ENCODE measurements at places on chromosomes 2 and 18.

- DNase-seq: no peak
Measured at GRCh38 chr18:58207520-58208152, 163.6 kb downstream of the NEDD4L start.

GRCh38 chr18:74197705-74198341 is 49.5 kb downstream of the TIMM21 start:
- no peak for DNase-seq

DNA sequence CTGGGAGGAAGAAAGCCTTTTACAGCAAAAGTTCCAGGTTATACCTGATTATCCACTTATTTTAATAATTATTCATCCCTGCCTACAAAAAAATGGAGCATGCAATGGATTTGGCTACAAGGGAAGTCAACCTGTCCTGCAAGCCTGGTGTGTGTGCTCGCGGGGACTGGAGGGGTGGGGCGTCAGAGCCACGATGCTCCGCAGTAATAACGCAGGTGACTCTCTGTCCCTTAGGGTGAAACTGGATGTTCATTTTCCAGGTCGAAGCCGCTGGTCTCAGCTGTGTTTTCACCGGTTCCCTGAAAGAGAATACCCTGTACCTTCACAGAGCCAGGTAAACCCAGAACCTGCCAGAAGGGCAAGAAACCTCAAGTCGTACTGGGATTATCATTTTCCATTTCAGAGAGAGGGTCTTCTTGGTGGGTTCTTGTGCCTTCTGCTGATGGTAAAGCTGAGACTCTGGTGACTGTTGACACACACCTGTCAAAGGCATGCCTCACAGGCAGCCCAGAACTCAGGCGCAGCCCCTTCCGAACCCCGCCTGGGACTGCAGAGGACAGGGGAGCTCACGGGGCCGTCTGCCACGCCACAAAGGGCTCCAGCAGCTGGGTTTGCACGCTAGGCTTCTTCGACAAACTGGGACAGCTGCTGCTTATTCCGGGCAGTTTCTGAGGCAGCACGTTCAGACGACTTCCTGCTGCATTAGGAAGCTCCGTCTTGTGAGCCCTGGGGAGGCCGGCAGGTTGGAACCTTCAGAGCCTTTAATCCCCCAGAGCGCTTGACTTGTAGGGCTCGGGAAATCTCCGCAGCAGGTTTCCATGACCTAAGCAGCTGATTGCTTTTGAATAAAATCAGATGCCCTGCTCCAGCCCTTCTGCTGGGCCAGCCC is 58.6 kb downstream of the KCNG2 start:
- no peak for DNase-seq

- no peak for DNase-seq
Measured at GRCh38 chr2:98947554-98947953, 11.5 kb upstream of the CRACDL start.

DNA sequence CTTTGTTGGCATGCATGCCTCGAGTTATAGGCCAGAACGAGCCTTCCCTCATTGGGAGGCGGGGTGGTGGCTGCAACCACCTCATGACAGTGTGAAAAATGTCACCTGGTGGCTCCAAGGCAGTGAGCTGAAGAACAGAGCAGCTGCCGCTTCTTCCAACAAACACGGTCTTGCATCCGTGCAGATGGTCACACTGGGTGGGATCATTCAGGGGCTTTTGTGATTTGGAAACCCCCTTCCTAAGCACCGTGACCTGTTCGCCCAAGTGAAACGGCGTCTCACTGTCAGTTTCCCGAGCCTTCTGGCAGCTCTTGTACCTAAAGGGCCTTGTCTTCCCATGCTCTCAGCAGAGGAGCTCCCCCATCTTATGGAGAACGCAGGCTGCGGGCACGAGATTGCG is 159.7 kb downstream of the NAPG start:
- no peak for DNase-seq

- DNase-seq: no peak
Measured at GRCh38 chr2:98902209-98903063, 33.6 kb downstream of the CRACDL start.

GRCh38 chr2:12127638-12128037 is 381.2 kb downstream of the LPIN1 start:
- DNase-seq: no peak

DNA sequence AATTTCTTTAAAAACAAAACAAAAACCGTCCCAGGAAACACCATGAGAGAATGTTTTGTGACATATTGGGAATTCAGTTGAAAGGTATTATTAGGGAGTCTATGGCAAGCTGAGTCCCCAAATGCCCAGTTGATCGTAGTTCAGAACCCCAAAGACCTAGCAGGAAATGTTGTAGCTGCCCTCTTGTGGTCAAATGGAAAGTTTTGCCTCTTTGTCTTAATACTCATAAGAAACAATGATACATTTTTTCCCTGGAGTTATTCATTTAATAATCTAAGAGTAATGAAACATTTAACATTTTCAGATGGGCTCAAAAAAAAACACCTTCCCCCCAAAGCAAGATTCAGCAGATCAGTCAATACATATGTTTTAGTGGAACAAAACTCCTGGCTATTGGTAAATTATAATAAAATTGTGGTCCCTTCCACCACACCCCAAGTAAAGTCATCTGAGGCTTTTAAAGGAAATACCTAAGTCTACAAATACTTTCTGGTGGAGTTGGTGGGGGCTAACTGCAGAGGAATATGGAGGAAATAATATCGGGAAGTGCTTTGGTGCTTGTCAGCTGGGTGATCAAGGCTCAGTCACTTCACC is 37.8 kb upstream of the EFEMP1 start:
- no peak for DNase-seq
